AG10803 (cell line): ENCODE measurements at places on chromosomes 12 and 14.

DNA sequence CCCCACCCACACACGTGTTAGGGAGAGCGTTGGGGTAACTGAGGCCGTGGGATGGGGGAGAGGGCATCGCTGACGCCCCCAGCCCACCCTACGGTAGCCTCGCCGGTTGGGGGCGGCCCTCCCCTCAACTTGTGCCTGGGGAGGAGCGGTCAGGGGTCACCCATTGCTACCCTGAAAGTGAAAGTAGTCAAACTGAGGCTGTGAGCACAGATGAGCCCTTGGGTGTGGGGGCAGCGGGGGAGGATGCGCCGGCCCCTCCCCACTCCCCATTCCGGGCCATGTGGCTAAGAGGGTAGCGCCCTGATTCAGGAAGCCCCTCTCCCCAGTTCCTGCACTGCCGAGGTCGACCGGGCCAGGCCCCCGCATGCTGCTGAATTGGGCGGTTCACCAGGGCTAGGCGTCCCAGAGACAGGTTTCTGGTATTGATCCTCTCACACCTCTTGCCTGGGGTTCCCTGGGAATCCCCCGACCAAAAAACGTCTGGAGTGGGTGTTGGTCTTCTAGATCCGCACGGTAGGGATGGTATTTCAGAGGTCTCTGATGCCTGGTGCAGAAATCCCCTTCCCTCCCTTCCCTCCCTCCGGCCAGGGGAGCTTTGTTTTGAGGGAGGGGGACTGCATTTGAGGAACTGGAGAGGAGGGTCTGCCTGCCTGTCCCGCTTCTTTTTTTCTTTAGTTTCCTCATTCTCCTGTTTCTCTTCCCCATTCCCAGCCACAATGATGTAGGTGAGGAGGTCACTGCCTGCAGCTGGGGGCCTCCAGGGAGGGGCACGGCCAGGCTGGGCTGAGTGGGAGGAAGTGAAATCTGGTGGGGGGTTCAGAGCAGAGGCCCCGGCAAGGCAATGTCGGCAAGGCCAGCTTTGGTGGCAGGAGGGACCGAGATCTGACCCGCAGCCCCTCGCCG, 1.0 kb downstream of the SH2B3 start:
- DNase-seq = no peak

- DNase-seq = no peak
These were observed 43.6 kb downstream of the SPATS2 start for GRCh38 chr12:49410818-49411217.

DNA sequence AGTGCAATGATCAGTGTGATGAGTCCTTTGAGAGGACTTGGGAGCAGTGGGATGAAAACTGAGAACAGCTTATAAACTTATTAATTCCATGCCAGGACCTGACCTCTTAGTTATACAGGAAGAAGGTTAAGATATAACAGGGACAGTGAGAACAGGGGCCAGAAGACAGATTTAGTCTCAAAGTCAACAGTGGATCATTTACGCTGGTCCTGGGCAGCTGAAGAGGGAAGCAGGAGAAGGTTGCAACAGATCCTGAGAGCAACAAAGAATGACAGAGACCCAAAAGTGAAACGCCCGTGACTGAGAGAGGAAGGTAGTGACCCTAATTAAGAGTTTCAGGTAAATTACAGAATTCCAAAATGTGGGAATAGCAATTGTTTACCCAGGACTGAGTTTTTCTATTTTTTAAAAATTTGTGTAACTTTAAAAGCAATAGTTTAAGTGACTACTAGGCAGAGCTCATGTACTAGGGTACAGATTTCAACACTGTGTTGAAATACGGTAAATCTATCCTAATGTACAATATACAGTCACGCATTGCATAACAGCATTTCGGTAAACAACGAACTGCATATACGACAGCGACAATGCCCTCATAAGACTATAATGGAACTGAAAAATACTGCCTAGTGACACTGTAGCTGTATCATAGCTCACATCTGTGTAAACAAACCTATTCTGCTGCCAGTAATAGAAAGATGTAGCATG, 77.7 kb upstream of the GNPNAT1 start:
- no peak for DNase-seq

- DNase-seq = no peak
These were observed 130.1 kb downstream of the ST8SIA1 start for GRCh38 chr12:22204391-22204790.

DNA sequence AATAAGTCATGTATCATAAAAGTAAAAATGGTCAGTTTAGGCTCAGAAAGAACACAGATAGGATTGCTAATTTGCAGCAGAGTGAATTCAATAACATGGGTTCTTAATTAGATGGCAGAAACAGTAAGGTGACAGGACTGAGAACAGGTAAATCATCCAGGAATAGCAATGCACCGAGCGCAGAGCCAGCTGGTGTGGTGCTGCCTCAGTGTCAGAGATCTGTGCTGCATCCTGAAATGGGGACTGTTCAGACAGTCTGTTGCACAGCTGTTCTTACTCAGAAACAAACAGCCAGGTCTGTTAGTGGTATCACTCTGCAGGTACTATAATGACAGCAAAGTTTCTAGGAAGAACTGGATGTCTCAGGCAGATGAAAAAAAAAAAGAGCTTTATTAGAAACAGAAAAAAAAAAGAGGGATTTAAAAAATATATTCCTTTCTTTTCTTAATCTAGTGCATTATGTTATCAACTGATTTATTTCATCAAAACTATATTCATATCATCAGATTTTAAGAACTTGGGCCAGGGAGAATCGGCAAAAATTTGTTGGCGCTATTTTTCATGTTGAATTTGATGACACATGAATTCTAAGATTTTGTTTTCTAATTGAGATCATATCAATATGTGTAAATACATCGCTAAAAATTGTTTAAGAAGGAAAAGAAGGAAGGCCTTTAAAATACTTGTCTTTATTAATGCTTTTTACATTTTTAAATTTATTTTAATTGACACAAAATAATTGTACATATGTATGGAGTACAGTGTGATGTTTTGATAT, 501.8 kb downstream of the PRKD1 start:
- no peak for DNase-seq

- peak; percentile 97 for DNase-seq
These were observed 71.6 kb upstream of the STXBP6 start for GRCh38 chr14:25121337-25122129.

GRCh38 chr12:54612225-54612750, 22.4 kb downstream of the LACRT start:
- DNase-seq = no peak

- DNase-seq = no peak
These were observed 31.4 kb downstream of the ETNK1 start for GRCh38 chr12:22656376-22656775.

- peak; percentile 80 for DNase-seq
These were observed 74.8 kb upstream of the FRMD6 start for GRCh38 chr14:51576879-51577278.

GRCh38 chr12:28313631-28314030, 123.4 kb downstream of the CCDC91 start:
- DNase-seq = peak; percentile 9

GRCh38 chr14:99513183-99513694, 32.0 kb downstream of the CCNK start:
- no peak for DNase-seq

DNA sequence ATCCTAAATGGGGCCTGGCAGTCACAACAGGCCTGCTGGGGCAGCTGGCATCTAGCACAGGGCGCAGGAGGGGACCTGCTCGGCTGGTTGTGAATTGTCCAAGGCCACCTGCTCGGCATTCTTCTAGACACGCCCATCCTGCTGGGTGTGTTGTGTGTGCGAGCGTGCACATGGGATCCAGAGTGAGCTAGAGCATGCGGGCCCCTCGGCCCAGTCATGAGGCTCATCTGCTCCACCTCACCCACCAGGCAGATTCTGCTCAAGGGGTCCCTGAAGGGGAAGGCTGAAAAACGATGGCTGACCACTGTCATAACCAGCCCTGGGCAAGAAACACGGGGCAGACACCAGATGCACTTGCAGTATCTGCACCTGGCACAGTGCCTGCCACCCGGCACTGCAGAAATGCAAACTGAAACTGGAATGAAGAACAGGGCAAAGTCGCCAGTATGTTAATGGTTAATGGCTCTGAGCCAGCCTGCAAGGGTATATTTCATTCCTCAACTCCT, 31.8 kb downstream of the MAX start:
- peak; percentile 20 for DNase-seq

DNA sequence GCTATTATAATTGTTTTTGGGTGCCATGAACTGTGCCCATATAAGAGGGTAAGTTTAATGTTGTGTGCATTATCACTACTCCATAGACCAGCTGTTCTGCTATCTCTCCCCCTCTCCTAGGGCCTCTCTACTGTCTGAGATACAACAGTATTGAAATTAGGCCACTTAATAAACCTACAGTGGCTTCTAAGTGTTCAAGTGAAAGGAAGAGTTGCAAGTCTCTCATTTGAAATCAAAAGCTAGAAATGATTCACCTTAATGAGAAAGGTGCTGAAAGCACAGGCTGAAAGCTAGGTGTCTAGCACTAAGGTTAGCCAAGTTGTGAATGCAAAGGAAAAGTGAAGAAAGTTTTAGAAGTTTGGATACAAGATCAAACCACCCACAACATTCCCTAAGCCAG, 168.0 kb downstream of the SLC16A7 start:
- no peak for DNase-seq

GRCh38 chr12:95626854-95627253, 75.6 kb upstream of the USP44 start:
- DNase-seq = no peak

DNA sequence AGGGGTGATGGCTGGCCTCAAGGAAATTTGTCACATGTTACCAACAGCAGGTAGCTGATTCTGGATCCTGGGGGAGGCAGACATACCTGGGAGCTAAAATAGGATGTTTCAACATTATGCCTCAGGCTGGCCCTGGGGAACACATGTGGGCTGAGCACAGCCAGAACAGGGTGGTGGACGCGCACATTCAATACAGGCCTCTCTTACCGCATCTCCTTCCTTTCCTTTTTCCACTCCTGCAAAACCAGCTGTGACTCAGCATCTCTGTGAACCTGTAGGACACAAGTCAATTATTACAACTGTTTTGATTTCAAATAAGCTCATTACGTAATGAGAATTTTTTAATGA, 61.0 kb downstream of the NT5DC3 start:
- DNase-seq = peak; percentile 22

GRCh38 chr12:113359939-113360748, 1.8 kb downstream of the PLBD2 start:
- peak; percentile 21 for DNase-seq

- DNase-seq = no peak
These were observed 133.0 kb upstream of the C14orf180 start for GRCh38 chr14:104446611-104447010.

DNA sequence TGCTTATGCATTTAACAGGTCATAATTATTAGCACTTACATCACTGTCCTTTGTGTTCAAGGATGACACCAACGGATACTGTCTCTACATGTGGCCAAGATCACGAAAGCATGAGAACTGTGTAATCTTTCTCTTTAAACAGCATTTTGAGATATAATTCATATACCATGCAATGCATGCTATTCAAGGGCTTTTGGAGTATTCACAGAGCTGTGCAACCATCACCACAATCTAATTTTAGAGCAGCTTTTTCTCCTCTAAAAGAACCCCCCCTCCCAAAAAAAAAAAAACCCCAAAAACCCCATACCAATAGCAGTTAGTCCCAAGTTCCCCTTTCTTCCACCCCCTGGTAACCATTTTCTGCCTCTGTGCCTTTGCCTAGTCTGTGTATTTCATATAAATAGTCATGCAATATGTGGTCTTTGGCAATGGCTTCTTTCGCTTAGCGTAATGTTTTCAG, 60.6 kb downstream of the SPRING1 start:
- no peak for DNase-seq

DNA sequence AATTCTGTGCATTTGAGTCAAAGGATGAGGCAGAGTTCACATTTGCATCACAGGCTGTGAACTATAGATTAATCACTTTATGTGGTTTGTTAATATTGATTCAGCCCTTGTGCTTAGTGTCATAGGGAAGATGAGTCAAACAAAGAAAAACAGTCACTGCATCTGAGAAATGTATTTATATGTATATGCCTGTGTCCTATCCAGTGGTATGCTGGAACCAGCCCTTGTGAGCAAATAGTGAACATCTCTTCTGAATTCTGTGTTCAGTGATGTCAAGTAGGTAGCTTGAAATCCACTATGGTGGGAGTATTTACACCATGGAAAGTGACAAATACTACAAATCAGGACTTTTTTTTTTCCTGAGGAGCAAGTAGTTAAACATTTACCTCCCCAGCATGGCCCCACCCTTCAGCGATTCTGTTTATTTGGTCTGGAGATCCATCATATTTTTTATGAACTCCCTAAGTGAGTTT, 128.5 kb downstream of the HMGA2 start:
- no peak for DNase-seq

GRCh38 chr14:97776890-97777558, 979.8 kb downstream of the VRK1 start:
- no peak for DNase-seq

DNA sequence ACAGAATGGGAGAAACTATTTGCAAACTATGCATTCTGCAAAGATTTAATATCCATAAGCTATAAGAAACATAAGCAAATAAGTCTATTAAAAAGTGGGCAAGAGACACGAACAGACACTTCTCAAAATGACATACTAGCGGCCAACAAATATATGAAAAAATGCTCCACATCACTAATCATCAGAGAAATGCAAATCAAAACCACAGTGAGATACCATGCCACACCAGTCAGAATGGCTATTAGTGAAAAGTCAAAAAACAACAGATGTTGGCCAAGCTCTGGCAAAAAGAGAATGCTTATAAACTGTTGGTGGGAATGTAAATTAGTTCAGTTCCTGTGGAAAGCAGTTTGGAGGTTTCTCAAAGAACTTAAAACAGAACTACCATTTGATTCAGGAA, 121.3 kb downstream of the KCNMB4 start:
- peak; percentile 20 for DNase-seq

GRCh38 chr12:66279123-66279712, 23.1 kb upstream of the HELB start:
- DNase-seq = no peak
